Pancreas (tissue), 10 donors: ENCODE measurements at places on chromosomes 7 and 10.

DNA sequence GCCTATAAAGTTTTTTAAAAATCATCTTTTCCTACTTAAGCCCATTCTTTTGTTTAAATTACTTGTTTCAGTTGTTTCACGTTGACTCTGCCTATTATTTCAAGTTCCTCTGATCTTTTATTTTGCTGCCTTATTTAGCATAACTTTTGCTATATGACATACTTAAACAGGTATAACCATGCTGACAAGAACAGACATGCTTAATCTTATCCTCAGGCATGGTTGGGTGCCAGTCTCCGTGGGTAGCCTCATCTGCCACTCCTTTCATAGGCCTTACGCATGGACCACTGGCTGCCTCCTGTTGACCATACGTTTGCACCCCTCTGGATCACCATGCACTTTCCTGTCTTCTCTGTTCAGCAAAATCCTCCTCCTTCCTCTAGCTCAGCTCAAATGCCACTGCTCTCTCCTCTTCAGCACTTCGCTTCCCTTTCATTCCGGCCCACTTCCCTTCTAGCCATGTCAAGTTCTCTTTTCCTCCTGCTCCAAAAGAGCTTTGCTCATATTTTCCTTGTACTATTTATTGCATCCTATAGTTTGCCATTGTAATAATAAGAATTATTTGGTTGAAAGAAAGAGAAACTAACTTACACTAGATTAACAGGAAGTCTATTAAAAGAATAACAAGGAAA, 10.0 kb upstream of the TSPAN33 start:
- DNase-seq = no peak

DNA sequence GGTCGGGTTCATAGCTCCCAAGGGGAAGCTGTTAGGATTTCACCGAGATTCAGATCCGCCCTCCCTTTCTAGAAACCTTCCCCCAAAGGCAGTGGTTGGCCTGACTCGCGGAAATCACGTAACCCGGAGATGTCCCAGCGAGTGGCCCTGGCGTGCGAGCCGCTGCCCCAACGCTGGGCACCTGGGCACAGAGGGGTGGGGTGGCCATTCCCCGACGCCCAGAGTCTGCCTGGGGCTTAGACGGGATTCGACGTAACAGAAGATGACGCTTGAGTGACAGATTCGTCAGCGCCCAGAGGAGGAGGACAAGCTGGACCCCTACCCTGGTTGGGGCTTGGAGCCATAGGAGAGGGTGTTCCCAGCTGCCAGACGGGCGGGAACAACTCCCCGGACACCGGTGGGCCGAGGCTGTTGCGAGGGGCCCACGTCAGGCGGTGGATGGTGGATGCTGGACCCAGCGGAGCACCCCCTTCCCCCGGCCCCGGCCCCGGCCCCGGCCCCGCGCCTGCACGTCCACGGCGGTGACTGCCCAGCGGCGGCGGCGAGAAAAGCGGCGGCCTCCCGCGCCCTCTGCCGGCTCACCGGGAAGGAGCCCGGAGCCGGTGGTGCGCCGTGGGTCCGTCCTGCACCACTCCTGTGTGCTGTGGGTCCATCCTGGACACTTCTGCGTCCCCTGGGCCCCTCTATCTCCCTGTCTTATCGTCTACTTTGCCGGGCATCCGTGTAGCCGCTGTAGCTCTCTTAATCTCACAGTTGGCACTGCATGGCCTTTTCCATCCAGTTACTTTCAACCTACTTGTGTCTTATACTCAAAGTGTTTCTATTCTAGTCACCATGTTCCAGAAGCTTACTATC, 35.4 kb upstream of the KNDC1 start:
- no peak for DNase-seq

- peak; percentile 18 for DNase-seq
Measured at GRCh38 chr10:102546606-102547320, 43.0 kb downstream of the SUFU start.

DNA sequence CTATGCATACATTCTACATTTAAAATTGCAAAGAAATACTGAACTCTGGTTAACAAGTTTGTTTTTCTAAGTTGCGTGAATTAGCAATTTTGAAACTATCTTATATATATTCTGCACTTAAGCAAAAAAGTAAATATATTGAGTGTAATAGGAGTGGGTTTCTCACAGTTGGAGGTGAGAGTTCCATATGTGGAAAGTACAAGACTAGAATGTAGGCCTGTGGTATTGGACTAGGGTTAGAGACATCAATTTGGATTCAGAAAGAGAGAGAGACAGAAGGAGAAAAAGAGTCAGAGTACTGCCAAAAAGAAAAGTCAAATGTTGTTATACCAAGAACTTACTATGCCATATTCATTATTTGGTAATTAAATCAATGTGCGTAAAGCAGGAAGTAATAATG, 47.3 kb upstream of the ITGB8 start:
- DNase-seq = no peak

GRCh38 chr7:15016766-15017165, 114.2 kb upstream of the DGKB start:
- DNase-seq = no peak

GRCh38 chr10:99667108-99667751, 7.9 kb downstream of the ENTPD7 start:
- DNase-seq = no peak
